ENCODE measurements at places on chromosomes 16 and 17.

DNA sequence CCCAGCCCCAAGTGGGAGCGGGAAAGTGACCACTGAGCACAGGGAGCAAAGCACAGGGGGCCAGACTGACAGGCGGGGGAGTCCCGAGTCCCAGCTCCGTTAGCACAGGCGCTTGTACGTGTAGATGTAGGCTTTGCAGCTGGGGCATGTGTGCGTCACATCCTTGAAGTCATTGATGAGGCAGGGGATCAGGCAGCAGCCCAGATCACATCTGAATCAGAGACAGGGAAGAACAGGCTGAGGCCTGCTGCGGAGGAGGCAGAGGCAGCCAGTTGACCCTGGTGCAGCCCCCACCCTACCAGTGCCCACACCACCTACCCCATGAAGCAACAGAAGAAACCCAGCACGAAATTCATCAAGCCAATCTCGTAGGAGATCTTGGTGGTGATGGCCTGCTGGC is 26.1 kb downstream of the CDIP1 start:
- no peak for DNase-seq

- DNase-seq = no peak
Measured at GRCh38 chr17:77203436-77203835, 62.7 kb downstream of the SEC14L1 start.

DNA sequence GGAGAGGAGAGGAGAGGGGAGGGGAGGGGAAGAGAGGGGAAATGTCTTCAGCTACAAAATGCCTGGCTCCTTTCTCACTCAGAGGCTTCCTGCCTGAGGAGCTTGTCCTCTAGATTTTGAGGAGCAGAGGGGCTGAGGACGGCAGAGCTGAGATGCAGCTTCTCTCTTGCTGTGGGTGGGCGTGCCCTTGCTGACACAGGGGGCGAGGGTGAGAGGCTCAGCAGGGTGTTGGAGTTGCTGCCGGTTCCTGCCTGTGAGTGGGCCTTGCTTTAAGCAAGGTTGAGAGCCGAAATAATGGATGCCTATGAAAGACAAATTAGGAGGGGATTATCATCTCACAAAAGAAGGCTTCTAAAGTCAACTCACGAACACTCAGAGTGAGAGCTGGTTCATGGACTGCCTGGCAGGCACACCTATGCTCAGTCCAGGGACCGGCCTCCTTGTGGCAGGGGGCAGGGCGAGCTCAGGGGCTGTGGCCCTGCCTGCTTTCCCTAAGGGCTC is 215.6 kb downstream of the MSI2 start:
- DNase-seq = no peak

GRCh38 chr16:77324729-77325128 is 110.1 kb downstream of the ADAMTS18 start:
- DNase-seq = no peak

GRCh38 chr17:79406316-79406715 is 204.5 kb downstream of the RBFOX3 start:
- DNase-seq = no peak

DNA sequence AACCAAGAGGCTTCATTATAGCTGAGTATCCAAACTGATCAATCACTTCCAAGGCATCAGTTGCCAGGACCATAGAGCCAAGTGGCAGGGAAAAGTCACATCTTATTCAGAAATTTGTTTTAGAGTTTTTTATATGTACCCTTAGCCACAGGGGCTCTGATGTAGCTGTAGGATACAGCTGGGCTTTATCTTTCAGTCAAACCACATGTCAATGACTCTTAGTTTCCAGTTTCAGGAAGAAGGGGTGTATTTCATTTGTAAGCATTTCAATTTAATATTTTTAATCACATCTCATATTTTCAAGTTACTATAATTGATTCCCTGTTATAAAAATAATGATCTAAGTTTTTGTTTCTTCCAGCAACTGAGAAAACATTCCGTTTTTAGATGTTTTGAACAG is 2.9 kb upstream of the FLCN start:
- no peak for DNase-seq

DNA sequence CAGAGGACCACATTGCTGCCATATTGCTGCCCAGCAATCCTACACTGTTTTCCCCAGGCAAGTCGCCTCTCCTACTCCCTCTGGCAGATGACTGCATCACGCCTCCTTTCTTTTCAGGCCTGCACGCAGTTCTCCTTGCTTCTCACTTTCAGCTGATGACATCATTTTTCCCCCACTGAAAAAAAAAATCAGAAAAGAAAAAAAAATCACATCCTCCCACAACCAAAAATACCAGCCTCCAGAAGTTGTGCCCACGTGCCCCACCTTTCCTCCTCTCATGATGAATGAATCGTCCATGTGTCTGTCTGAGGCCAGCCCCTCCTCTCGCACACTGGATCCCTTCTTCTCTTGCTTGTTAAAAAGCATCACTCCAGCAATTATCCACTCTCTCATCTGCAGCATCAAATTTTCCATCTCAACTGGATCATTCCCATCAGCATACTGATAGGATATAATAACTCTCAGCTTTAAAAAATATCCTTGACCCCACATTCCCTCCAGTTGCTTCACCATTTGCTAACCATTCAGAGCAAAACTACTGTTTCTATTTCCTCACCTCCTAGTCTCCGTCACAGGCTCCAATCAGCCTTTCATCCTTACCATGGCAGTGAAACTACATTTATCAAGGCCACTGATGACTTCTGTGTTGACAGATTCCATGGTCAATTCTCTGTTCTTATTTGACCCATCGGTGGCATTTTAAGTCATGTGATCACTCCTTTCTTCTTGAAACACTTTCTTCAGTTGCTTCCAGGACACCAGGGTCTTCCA is 30.1 kb upstream of the DYNLL2 start:
- no peak for DNase-seq

- no peak for DNase-seq
Measured at GRCh38 chr17:57982452-57983170, 5.4 kb downstream of the VEZF1 start.

DNA sequence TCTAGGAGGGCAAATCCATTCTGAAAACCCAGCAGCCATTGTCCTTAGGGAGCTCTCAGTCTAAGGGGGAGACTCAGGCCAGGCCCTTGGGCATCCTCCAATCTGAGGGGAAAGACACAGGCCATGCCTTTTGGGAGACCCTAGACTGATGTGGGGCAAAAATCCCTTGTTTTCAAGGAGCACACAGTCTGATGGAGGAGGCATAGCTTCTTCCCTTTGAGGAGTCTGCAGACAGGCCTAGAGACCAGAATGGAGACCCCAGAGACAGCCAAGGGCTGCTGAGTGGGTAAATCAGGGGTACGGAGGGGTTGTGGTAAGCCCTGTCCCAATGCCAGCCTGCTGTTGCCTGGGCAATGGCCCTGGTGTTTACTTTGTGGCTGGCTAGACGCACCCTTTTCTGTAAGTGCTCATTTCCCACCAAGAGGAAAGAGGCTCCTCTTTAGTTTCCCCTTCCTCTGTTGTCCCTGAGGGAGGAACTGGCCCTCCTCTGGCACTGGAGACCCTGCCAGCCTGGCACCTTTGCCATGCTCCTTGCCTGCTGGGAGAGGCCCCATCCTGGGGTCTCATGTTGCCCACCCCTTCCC is 19.3 kb downstream of the ARHGAP23 start:
- no peak for DNase-seq

- DNase-seq = no peak
Measured at GRCh38 chr16:51107742-51108141, 43.3 kb downstream of the SALL1 start.

DNA sequence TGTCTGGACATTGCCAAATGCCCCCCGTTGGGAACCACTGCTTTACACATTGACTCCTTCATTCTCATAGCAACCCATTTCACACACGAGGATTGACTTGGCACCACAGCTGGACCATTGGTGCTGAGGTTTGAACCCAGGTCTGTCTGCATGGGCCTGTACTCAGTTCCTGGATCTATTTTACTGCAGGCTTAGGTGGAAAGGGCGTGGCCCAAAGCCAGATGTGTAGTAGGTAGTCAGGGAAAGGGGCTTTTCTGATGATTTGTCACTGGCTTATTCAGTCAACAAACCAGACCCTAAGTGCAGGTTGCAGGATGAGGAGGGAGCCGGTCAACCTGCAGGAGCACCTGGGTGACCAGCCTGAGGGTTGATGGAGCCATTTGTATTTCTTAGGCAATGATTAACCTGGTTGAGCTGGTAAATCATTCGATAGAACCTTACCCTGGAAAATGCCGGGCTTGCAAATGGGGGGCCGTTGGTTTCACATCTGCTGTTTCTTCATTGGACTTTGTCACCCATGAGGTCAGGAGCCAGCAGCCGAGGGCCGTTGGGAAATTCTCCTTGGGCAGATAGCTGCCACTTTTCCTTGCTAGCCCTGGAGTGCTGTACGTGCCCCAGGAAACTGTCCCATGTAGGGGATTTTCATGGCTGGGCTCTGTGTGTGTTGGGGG is 104.4 kb downstream of the CMIP start:
- no peak for DNase-seq

DNA sequence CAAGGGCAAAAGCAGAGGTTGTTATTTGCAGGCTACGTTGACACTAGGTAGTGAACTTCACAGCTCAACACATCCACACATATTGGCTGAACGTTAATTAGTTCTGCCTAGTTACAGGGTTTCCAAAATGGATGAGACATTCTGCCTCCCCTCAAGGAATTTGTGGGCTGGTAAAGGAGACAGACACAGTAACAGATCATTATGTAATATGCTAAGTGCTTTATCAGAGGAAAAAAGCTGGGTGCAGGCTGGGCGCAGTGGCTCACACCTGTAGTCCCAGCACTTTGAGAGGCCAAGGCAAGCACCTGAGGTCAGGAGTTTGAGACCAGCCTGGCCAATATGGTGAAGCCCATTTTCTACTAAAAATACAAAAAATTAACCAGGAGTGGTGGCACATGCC is 26.2 kb downstream of the BMERB1 start:
- DNase-seq = no peak

- no peak for DNase-seq
Measured at GRCh38 chr16:1042866-1043265, 29.7 kb upstream of the SSTR5 start.

DNA sequence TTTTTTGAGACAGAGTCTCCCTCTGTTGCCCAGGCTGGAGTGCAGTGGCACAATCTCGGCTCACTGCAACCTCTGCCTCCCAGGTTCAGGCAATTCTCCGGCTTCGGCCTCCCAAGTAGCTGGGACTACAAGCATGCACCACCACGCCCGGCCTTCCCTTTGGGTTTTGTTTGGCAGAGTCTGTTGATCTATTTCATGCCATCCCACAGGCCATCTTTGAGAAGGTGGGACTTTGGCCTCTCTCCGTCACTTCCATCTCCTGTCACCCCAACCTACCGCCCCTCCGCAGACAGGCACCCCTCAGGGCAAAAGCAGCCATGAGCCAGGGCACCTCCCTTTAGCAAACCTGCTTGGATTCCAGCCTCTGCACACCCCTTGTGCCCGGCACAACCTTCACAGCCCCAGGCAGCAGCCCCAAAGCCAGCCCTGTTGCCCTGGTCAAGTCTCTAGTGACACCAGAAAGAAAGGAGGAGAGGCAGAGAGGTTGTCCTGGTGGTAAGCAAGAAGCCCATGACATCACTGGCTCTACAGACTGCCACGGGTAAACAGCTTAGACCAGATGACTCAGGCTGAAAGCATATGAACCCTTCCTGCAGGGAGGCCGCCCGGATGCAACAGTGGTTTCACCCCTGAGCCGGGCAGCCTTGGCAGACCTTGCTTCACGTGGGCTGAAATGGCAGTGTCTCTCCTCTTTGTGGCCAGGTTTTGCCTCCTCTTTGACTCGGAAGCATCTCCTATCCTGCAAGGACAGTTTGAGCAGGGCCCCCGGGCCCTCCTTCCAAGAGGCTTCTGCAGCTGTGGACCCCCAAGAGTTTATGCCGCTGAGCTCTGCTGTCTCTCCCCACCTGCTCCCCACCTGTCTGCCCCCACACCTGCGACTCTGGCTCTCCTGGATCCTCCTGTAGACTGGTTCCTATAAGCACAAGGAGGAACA is 8.1 kb upstream of the TIMP2 start:
- DNase-seq = peak; percentile 88

DNA sequence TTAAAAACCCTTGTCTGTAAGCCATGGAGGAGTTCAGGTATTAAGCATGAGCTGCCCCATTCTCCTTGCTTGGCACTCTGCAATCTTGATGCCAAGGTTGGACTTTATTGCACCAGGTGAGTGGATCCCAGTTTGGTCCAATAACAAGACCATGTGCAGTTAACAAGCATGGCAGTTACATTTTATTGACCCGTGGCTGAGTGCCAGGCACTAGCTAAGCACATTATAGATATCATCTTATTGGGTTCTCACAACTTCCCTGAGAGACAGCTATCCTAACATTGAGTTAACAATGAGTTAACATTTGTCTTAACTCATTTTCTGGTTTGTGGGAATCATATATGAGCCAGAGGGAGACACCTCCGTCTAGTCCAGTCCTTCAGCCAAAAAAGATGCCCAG is 21.8 kb downstream of the LYRM9 start:
- DNase-seq = no peak

DNA sequence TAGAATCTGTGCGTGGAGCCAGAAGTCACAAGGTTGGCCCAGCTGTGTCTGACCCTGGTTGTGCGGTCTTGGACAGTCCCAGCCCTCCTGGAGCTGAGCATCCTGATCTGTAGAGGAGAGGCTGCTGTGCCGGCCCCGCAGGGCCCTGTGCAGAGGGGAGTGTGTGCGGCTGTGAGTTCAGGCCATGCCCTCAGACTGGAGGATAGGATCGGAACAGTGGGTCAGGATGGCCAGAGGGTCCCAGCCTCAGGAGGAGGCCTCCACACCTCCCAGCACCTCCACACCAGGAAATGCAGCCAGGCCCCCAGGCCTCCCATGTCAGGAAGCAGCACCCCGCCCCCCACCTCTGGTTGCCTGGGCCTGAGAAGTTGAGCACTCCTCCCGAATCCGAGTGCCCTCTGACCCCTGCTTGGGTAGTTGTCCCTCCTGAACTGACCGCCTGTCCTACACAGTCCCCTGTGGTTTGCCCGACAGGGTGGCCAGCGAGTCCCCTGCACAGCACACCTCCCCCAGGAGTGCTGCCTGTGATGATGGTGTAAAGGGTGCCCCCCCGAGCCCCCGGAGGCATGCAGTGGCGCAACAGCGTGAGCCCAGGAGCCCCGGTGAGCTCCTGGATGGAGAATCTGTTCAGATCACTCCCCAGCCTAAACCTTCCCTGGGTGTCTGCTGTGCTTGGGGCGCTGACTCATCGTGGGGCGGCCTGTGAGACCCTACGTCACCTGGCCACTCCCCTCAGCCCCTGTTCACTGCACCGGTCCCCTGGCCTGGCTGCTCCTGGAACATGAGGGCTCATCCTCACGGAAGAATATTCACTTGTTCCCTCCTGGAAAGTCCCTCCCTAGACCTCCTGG is 285.2 kb downstream of the SEC14L1 start:
- no peak for DNase-seq

DNA sequence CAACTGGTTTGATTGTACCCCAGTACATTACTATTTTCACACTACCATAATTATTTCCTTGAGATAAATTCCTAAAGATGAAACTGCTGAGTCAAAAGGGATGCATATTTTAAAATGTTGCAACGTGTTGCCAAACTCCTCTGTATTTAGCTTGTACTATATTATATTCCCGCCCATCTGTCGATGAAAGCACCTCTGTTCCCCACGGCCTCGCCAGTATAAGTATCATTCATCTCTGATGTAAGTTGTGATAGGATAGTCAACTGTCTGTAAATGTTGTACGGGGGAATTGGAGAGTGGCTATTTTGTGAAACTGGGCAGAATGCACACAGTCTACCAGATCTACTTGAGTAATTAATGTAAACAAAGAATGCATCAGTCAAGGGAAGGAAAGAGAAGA is 47.7 kb upstream of the TNRC6A start:
- DNase-seq = no peak

- DNase-seq = no peak
Measured at GRCh38 chr17:31869797-31870568, 10.9 kb upstream of the COPRS start.

Measured in GM04503 (cell line).